ENCODE measurements at places on chromosomes 12 and 14.

DNA sequence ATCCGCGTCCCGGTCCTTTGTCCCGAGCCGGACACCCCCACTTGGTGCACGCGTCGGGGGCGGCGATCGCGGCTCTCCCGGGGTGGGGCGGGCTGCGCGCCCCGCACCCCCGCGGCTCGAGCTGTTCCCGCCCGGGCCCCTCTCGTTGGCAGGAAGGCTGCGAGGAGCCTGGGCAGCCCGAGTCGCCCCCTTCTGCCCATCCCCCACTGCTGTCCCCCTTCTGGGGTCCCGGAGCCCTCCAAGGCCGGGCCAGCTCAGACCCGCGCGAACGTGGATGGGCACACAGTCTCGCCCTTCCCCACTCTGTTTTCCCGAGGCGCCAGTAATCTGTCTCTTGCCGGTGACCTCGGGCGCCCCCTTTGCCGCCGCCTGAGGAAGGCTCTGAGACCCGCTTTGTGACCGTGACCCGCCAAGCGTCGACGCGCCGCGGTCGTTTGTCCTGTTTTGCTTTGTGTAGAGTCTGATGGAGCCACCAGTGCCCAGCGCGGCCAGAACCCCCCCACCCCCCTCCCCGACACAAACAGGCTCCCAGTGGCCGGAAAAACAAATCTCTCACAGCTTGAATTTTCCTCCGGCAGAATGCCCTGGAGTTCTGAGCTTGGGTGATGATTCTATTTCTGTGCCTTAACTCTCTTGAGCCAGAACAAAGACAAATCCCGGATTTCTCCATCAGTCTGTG is 610 bp downstream of the C14orf132 start:
- DNase-seq = no peak

GRCh38 chr14:105118646-105119407 is 49.7 kb downstream of the JAG2 start:
- DNase-seq = no peak

DNA sequence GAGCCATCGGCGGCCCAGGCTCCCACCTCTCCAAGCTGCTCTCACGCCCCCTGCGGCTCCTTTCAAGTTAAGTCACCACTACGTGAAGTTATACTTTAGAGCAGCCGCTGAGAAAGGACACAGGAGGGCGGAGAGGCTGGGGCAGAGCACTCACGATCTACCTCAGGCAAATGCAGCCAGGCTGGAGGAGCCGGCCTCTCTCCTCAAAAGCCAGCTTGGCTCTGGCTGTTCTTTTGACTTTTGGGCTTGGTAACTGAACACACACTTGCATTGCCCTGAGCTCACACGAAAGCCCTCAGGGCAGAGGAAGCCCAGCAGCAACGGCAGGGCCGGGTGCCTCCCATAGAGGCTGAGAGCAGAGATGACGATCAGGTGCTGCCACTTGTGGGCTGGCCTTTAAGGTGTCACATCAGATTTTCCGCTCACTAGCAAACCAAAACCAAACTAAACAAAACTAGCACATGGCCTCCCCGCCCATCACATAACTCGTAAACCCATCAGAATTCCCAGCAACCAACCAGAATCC is 75.2 kb downstream of the PITPNM2 start:
- peak; percentile 48 for DNase-seq

DNA sequence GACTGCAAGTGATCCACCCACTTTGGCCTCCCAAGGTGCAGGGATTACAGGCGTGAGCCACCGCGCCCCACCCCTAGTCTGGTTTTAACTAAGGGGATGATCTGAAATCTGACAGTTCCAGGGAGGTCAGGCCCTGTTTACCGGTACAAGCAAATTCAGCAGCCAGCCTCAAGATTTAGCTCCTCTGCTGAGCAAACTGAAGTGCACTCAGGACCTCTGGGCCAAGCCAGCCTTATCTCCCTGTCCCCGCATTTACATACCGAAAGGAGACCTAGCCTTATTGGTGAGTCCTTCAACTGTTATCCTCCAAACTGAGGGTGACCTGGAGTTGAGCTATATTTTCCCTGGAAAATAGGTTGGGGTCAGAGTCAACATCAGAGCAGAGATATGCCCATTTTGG is 835 bp upstream of the ABHD4 start:
- no peak for DNase-seq

DNA sequence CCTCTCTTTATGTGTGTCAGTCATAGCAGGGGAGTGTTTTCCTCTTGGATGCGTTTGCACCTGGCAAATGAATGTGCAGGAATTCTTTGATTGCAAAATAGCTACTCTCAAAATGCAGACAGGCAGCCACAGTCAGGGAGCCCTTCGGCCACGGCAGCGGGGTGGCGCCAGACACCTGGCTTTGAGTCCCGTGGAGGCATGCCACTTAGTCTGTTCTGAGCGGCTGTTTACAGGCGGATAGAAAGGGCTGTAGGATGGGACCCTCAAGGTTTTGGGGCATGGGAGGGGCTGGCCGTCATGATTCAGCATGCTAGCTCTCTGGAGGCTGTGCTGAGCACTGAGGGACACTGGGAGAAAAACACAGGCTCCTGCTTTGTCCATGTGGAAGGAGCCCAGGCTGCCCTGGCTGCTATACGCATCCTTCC is 117.1 kb downstream of the SLC25A47 start:
- no peak for DNase-seq

- peak; percentile 20 for DNase-seq
These were observed 536 bp upstream of the DAAM1 start for GRCh38 chr14:59187802-59188460.

DNA sequence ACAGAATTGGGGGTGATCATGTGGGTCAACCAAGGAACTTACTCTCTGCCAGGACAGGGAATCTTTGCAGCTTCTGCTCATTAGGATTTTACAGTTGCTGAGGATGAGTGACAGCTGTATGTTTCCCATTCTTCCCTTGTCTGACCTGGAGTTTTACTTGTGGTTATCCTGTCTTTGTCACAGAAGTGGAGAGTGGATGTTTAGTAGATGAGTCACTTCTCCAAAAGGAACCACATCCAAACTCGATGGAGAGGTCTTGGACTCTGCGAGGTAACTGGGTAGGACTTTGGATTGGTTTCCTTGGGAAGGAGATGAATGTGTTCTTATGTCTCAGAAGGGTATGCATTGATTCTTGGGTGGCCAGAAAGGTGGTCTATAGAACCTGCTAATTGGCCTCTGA is 53.8 kb upstream of the USP44 start:
- DNase-seq = no peak

- no peak for DNase-seq
These were observed 27.4 kb upstream of the TMCC3 start for GRCh38 chr12:94677778-94678177.

DNA sequence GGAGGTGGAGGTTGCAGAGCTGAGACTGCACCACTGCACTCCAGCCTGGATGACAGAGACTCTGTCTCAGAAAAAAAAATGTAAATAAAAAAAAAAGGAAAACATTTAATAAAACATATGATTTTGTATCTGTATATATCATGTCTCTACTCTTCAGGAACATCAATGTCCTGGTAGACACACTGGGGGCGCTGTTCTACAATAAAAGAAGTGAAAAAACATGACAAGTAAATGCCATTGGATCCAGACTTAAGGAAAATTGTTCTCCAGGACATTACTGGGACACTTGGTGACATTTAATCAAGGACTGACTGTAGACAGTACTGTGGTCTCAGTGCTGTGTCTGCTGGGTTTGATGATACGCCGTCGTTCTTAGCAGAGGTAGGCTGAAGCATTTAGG is 15.5 kb upstream of the KLC1 start:
- no peak for DNase-seq

- no peak for DNase-seq
These were observed 10.7 kb downstream of the TCTN2 start for GRCh38 chr12:123681605-123682004.

GRCh38 chr14:46646796-46647195 is 4.8 kb downstream of the RPL10L start:
- DNase-seq = no peak

GRCh38 chr12:20426957-20427356 is 58.6 kb downstream of the PDE3A start:
- DNase-seq = no peak

DNA sequence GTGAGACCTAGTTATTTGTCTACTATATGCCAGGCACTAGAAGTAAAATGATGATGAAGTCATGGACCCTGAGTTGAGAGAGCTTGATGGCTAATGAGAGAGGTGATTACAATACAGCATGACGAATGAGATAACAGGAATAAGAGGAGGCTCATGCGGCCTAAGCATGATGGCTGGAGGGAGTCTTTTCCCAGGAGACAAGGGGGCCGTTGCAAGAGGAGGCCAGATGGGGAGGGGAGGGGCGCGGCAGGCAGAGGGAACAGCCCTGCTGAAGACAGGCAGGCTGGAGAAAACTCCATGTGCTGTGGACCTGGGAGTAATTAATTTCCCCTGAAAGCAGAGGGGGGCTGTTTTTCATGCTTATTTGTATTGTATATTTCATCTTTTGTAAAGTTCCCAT is 144.7 kb upstream of the RFLNA start:
- DNase-seq = no peak
